ENCODE measurements at places on chromosomes 1 and 21.
A peak's percentile ranks its signal among the peaks of the same experiment; 100 is the strongest.

DNA sequence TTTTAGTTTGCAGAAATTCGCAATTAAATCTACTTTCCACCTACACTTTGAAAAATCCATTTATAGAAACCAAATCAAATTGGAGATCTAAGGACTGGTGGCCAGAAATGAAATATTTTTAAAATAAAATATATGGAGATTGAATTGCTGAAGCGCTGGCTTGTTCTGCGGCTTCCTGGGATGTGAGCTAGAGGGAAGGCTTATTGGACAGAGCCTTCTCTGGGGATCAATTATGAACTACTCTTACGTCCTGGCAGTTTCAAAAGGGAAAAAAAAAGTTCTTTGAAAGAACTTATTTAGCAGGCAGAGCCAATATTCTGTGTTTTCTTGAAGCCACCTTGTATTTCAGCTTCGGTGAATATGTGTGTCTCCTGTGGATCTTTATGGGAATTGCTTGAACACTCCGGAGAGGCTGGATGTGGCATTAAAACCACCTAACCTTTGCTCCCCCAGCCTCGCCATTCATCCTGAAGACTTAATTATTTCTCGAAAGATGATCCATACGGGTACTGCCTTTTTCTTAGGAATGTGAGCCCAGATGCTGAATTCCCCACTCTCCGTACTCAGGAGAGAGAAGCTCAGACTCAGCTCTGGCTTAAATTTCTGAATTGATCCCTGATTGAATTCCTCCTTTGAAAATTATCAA, 478.9 kb upstream of the VAMP3 start:
- no peak for DNase-seq

DNA sequence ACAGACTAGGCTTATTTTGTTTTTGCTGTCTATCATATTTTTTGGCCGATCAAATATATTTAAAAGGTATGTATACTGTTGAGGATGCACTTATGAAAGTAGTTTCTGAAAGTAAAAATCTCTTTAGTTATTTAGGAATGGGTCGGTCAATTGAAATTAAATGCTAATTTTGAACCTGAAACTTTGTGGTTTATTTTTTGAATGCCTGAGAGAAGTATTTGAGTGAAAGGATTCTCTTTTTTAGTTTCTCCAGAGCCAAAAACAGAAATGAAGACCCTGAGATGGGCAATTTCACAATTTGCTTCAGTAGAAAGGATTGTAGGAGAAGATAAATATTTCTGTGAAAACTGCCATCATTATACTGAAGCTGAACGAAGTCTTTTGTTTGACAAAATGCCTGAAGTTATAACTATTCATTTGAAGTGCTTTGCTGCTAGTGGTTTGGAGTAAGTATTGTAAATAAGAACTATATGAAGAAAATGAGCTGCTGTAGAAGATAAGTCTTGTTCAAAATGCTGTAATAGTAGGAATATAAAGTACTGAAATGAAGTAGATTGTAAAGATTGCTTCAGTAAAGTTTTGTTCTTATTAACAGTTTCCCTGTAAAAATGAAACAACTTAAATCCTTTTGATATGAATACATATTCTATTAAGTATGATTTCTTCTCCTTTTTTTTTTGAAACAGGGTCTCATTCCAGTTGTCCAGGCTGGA, 11.5 kb downstream of the USP1 start:
- DNase-seq: no peak

DNA sequence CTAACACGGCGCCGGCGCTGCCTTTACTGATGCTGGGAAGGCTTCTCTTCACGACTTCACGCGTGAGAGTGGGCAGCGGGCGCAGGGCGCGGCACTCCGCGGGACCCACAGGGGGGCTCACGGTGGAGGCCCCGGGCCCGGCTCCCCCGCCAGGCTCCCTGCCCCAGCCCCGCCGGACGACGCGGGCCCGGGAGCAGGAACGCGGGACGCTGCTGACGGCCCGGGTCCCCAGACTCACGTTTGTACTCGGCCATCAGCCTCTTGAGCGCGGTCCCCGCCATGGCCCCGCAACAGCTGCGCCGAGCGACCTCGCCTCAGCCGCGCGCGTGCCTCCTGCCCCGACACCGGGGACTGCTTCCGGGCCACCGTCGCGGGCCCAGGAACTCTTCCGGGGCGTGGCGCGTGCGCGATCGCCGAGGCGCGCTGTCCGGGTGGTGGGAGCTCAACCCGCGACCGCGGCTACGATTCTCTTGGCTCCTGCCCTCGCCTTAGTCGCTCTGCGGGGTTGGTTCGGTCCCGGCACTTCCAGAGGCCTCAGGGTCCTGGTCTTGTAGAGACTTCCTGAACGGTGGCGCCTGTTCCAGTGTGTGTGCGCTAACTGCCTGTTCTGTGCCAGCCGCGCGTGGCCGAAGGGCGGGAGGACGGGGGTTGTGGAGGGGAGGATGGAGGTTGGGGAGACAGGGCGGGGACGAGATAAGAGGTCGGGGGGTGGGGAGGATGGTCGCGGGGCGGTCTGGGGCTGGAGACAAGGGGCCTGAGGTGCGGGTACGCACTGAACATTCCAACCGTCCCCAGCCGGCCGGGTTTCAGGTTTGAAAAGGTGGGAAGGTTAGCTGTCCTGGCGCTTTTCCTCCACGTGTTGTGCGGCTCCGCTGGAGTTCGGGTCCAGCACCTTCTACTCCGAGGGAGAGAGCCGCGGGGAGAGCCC, at the start of gene UBE2G2:
Gene UBE2G2, minus strand, starts transcription at position 353 of the 928 bp plus-strand sequence. Its CDS starts 72 bp downstream, at position 281.
- DNase-seq: peak; percentile 70

DNA sequence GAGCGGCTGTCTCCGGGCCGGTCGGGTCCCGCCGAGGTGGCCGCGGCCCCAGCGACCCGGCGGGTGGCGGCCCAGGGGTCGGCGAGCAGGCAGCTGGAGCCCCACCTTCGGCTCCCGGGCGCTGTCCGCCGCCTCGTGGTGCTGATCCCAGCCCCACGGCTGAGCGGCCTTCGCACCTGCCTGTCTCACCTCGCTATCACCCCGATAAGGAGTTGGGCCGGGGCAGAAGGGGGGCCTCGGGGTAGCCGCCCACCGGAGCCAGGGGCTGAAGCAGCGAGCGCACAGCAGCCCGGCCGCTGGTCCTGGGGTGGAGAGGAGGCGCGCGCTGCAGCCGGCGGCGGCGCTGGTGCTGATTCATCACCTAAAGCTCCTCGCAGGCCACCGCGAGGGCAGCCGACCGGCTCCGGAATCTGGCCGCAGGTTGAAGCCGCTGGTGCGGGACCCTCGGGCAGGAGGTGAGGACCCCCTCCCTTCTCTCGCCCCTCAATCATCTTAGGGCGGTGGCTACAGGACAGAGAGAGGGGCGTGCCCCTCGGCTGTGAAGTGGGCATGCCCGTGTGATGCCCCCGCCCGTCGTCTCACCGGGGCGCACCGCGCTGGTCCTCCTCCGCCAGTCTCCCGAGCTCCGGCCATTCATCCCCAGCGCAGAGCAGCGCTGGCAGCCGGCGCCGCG, 575 bp downstream of the TRIM67 start:
- DNase-seq: no peak

- no peak for DNase-seq
These were observed 16.5 kb downstream of the ATF3 start for GRCh38 chr1:212624976-212625501.

- DNase-seq: no peak
These were observed 51.0 kb downstream of the ZBTB18 start for GRCh38 chr1:244102046-244102445.

- no peak for DNase-seq
These were observed 92.8 kb downstream of the PDE9A start for GRCh38 chr21:42746240-42746592.

DNA sequence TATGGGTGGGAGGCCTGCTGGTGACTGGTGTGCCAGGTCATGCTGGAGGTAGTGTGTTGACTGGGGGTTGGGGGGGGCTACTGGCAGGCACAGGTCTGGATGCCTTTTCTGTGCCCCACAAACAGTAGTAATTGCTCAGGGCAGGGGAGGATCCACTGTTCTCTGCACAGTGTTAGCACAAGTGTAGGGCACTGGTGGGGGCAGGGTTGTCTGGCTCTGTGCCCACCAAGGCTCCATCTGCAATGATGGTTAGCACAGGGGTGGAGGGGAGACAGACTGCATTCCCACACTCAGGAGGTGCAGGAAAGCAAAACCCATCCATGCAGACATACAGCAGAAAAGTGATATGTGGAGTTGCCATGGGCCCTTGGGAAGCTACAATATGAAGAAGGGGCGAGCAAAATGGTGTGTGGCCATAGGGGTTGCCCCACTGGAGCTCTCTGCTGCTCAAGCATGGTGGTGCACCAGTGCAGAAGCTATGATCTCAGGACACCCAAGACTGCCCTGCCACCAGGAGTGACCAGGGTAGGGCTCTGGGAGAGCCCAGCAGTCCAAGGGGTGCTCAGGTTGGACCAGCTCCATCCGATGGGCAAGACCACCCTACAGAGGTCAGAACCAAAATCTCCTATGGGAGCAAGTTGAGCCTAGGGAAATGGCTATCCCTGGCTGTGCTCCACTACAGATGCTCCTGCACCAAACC, 122.2 kb upstream of the KCTD3 start:
- DNase-seq: no peak

All from stimulated activated CD8-positive, alpha-beta memory T cell treated with anti-CD3 and anti-CD28 coated beads, Interleukin-7, amount 100 ng/mL, for 24 hours (primary cell).